ENCODE measurements at places on chromosomes 1 and 21. TPM values are rescaled to one million over a fixed set of nuclear protein-coding genes. Genes with fewer than 3 reads are reported as not detected.
A peak's percentile ranks its signal among the peaks of the same experiment; 100 is the strongest.

The OPTC gene
- not detected for total RNA-seq

GRCh38 chr1:40421431-40422384 lies 28.6 kb upstream of the ZFP69B start:
- no peak for DNase-seq

DNA sequence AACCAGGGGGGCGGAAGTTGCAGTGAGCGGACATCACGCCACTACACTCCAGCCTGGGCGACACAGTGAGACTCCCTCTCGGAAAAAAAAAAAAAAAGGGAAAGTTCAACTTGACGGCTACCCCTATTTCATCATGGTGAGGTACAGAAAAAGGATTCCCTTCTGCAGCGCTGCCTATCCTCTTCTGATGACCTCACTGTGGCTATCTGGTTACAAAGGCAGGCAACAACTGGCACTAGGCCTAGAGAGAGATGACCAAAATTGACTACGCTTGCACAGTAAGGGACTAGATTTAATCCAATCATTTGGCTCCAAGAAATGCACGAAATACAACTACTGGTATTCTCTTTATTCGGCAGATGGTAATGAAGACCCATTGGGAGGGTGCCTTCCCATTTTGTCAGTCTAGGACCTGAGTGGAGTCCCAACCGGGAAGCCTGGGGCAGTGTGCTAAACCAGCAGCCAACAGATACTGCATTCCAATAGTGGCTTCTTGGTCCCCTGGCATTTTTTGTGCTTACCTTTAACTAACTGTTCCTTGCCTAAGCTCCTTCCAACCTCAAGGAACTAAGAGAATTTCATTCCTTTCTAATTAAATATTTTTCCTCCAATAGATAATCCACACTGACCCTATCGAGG lies 36.6 kb downstream of the ITPKB start:
- DNase-seq: no peak

The CTXND2 gene
- total RNA-seq: not detected

- no peak for DNase-seq
These were observed 9.0 kb downstream of the TBX15 start for GRCh38 chr1:118978914-118979701.

DNA sequence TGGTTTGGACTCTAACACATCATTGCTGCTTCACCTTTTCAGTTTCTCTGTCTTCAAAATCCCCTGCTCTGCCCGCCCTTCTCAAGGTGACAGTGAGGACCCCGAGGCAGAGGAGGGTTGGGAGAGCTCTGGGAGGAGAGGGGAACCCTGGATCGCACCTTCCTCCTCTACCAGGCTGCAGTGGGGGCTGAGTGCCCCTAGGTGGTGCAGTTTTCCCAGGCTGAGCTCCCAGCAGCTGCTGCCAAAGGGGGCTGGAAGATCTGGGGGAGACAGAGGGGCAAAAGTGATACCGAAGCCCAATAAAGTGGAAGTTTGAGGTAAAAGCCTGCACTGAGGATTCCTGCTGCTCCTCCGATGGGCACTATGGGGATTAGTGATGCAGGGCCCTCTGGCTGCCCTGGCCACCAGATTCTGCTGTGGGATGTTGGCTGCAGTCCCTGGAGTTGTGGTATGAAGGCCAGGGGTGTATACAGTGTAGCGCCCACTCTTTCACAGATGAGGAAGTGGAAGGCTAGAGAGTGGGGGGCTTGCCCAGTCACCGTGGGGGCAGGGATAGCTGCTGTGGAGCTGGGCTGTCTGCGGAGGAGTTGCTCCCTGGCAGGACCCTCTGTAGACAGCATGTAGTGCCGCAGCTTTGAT lies 40.7 kb upstream of the SCMH1 start:
- peak; percentile 65 for DNase-seq

- DNase-seq: no peak
These were observed 33.6 kb downstream of the PRDM16 start for GRCh38 chr1:3102641-3103040.

The SPRR2B gene
- not detected for total RNA-seq

The ASTN1 gene
- total RNA-seq: not detected

The SH2D5 gene
- 3.8 TPM for total RNA-seq

- DNase-seq: no peak
These were observed at the start of gene UAP1 for GRCh38 chr1:162561616-162562469. TSS of gene UAP1 (plus strand) at chr1:162561722. CDS start at chr1:162566069, 4,347 bp downstream.

DNA sequence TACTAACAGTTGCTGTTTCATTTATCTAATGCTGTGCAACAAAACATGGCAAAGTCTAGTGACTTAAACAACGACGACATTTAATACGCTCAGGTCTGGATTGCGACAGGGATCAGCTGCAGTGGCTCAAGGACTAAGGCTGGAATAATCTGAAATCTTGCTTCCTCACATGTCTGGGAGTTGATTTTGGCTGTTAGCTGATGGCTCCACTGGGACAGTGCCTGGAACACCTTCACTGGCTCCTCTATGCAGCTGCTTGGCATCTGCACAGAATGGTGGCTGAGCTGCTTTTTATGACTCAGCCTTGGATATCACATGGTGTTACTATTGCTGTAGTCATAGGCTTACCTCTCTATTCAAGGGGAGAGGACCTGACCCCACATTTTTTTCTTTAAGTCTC lies 24.0 kb upstream of the BTG3 start:
- no peak for DNase-seq

- no peak for DNase-seq
These were observed 52.7 kb upstream of the SLC25A33 start for GRCh38 chr1:9486466-9487140.

GRCh38 chr1:180946056-180946455 lies 33.4 kb downstream of the KIAA1614 start:
- DNase-seq: no peak

Data from Calu3 (cell line).